Astrocyte (in vitro differentiated cells and primary cell): ENCODE measurements at places on chromosomes 2 and 18.
A peak's percentile ranks its signal among the peaks of the same experiment; 100 is the strongest.

- no peak for DNase-seq
These were observed 216.9 kb upstream of the TNP1 start for GRCh38 chr2:217076657-217077232.

DNA sequence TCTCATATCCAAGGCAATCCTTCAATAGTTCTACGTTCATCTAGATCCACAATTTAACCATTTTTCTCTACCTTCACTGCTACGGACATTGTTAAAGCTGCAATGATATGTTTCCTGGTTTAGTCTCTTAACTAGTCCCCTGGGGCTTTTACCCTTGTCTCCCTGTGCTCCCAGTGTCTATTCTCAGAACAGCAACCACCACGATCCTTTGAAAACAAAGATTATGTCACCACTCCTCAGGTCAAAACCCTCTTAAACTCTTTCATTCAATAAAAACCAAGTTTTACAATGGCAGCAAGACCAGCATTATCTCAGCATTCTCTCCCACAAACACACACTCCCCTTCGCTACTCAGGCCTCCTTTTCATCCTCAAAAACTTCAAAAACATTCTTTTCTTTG lies 298.2 kb upstream of the CHST9 start:
- no peak for DNase-seq

- DNase-seq: no peak
These were observed 405 bp downstream of the PPP3R1 start for GRCh38 chr2:68251855-68252399.

GRCh38 chr2:85611217-85611704 lies 605 bp downstream of the C2orf68 start:
- no peak for DNase-seq

DNA sequence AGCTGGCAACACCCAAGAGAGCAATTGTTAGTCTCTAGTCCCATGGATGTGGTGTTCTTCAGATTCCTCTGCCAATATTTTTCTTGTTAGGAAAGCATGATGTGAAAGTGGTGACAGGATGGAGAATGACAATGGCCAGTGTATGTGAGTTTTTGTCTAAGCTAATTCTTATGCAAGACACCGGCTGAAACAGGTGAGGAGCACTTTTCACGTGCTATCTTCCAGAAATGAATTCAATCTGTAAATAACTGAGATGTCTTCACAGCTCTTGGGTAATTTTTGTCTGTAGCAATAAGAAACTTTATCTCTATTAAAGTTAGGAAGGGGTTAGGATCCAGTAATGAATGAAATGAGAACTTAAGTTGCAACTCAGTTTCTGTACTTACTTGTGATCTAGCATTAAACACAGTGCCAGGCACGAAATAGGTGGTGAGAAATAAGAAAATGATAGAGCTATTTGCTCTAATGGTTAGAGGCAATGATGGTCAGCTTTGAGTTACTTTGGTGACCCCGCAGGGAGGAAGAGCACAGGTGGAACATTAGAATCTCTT lies 676 bp upstream of the AGPS start:
- DNase-seq: no peak

- no peak for DNase-seq
These were observed 7.0 kb downstream of the HJURP start for GRCh38 chr2:233847248-233847898.

- DNase-seq: no peak
These were observed 144.7 kb downstream of the RNF144A start for GRCh38 chr2:7061921-7062320.

- no peak for DNase-seq
These were observed 43.0 kb upstream of the ZNF804A start for GRCh38 chr2:184555352-184555751.

DNA sequence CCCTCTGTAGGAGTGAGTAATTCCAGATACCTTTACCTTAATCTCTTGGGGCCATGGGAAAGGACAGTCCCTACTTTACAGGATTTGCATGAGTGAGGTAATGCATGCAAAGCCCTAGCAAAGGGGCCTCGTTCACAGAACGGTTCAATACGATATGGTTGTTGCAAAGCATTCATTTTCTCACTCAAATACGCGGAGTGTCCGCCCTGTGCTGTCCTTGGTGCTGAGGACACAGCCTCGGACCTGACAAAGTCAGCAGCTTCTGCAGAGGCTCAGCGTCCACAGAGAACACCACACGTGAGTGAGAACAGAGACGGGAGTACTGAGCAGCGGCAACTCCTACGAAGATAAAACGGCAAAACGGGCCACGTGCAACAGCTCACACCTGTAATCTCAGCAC lies 125.7 kb downstream of the EIPR1 start:
- no peak for DNase-seq

- no peak for DNase-seq
These were observed 236.8 kb downstream of the EPHA4 start for GRCh38 chr2:221335219-221335752.

GRCh38 chr18:26536032-26536431 lies 12.3 kb downstream of the KCTD1 start:
- peak; percentile 44 for DNase-seq

DNA sequence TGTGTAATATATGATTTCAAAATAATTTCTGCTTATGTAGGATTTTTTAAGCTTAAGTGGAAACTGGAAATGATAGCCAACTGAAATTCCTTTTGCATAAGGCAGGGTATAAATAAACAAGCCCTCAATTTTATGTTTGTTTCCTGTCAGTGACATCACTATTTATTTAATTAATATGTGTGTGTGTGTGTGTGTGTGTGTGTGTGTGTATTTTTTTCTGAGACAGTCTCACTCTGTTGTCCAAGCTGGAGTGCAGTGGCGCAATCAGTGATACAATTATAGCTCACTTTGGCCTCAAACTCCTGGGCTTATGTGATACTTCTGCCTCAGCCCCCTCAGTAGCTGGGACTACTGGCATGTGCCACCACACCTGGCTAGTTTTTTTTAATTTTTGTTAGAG lies 29.3 kb upstream of the CYP20A1 start:
- DNase-seq: no peak

- DNase-seq: peak; percentile 100
These were observed 29.6 kb downstream of the SH3BP4 start for GRCh38 chr2:234981197-234982095.

DNA sequence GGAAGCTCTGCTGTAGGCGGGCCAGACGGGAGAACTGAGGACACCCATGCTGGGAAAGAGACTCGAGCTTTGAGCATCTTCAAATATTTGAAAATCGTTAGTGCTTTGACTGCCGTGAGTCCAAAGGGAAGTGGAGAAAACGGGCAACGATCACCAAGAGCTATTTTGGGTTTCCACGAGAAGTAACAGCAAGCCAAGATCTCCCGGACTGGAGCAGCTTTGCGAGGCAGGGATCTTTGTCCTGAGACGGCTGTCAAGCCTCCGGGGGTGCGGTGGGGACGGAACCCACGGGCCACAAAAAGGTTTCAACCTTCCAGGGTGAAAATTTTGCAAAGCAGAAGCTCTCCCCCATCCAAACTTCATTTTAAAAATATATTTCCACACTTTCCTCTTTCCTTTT lies 195.8 kb downstream of the NDUFA10 start:
- no peak for DNase-seq

GRCh38 chr18:42807887-42808286 lies 307.6 kb downstream of the RIT2 start:
- DNase-seq: peak; percentile 15

DNA sequence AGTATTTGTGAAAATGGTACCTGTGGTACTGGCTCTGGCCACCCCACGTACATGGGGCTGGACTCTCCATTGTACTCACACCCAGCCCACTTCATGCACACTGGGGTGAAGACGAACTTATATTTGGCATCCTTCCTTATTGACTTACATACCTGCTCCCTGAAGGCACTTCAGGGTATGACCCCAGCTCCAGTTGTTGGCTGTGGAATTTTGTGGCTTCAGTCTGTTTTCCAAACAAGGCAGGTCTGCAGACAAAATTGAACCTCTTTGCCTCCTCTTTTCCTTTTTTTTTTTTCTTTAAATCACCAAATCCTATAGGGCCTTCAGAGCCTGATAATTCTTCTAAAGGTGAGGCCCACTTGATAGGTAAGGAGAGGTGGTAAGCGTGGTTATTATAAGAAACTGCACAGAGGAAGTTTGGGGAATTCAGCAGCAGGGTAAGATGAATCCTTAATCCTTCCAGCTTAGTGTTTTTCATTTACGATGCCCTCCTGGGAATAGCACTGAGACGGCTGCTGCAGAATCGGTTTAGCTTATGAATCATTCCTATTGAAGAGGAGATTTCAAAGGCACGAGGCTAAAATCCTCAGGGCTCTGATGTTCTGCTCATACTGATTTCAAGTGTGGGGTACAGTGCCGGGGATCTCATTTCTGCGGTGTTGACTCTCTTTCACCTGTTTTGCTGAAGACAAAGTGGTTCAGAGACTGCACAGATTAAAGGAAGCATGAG lies 55.2 kb downstream of the KIF5C start:
- no peak for DNase-seq

- DNase-seq: peak; percentile 81
These were observed 146.5 kb downstream of the NCKAP5 start for GRCh38 chr2:133421516-133422324.

DNA sequence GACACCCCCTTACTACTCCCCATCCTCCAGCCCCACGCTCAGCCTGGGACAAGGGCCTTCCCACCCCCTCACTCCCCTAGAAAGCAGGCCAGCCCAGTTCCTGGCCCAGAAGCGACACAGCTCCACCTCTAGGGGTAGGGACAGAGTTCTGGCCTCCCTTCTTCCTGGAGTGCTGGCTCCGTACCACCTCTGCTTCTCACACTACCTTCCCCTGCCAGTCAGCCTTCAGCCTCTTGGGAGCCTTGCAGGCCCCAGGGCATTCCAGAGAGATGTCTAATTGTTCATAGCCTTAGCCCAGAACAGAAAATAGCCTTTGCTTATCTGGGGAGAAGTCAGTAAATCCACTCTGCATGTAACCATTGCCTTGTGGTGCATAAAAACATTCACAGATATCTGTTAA lies 13.1 kb upstream of the CATIP start:
- peak; percentile 55 for DNase-seq

DNA sequence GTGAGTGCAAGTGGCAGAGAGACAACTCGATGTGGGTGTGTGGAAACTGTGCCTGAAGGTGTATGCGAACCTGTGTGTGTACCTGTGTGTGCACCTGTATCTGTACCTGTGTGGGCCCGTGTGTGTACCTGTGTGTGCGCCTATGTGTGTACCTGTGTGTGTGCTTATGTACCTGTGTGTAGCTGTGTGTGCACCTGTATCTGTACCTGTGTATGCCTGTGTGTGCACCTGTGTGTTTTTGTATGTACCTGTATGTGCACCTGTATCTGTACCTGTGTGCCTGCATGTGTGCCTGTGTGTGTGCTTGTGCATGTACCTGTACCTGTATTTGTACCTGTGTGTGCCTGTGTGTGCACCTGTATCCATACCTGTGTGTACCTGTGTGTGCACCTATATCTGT lies 150.6 kb downstream of the MYT1L start:
- no peak for DNase-seq

DNA sequence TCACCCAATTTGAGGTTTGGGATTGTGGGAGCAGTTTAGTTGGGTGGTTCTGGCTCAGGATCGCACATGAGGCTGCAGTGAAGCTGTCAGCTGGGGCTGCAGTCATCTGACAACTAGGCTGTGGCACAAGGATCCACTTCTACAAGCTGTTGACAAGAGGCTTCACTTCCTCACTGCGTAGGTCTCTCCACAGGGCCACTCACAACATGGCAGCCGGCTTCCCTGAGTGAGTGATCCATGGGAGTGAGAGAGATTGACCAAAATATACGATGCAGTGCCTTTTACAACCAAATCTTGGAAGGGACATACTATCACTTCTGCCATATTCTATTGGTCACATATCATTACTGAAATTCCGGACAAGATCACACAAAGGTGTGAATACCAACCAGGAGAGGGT lies 187.5 kb downstream of the DLGAP1 start:
- DNase-seq: no peak
